ENCODE measurements at places on chromosomes 1 and 21.

- peak; percentile 47 for DNase-seq
Observed at GRCh38 chr1:116510361-116510760, 60.5 kb downstream of the CD58 start.

- DNase-seq = no peak
Observed at GRCh38 chr1:244496186-244496585, 35.1 kb downstream of the CATSPERE start.

DNA sequence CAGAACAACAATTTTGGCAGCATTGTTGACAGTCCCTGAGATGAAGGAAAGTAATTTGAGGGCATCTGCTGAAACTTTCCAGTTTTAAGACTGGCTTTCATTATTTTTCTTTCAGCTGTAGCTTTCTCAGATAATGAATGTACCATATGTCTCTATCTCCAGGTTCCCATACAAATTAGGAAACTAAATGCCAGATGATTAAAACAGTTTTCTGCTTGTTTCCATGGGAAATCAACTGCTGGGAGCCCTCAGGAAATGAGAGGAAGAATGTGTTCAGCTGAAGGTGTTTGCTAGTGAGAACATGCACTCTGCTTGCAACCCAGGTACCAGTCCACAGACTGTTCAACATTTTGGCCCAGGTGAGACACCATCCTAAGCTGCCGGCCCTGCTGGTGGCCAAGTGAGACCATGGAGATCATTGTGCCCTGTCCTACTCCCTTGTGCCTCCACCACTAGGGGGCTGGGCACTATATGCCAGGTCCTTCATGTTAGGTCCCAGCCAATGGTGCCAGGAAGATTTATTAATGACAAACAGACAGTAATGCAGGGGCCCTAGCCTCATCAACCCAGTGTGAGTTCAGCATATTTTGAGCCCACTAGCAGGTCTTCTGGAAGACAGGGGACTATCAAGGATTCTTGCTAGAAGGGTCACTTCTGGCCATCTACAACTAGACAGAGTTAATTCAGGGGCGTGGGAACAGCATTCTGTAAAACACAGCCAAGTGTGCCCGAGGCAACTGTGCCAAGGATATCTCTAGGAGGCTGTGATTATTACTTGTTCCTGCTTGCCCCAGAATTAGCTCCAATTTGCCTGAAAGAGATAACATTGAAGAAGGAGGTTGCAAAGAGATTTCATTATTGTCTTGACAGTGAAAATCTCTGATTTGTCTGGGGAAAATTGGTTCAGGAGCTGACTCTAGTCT is 17.0 kb upstream of the LRRC8C start:
- DNase-seq = peak; percentile 31

DNA sequence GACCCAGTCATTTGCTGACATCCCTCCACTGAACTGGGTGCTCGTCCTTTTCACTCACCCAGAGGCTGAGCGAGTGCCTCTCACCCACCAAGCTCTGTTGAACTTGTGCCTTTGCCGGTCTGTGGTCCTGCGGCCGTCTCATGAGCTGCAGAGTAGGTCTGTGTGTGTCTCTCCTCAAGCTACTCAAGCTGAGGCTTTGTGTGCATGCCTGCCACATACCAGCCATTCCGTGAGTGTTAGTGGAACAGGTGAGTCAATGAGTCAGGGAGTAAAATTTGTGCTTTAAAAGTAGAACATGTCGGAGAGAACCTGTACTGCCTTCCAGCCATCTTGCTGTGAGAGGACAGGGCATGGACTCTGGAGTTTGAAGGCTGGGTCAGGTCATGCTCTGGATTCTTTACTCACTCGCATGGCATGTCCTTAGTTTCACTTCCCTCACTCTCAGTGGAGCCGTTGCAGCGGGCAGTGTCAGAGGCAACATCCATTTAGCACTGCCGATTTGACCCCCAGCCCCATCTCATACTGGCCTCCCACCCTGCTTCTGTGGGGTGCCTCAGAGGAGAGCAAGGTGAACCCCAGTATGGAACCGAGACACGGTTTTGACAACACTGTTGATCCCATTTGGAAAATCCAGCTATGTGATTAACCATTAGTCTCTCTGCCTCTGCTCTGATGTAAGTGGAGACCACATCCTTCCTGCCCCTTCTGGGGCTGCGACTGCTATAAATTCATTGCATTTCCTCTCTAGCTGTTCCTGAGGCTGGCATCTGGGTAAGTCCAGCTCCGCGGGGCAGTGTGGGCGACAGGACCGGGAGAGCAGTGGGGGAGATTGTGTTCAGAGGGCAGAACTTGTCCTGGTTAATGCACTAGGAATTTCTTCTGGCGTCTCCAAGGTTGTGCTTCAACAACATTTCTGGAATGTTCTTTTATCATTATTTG is at the start of gene NLRP3:
Gene NLRP3, plus strand, starts transcription at position 751 of the 939 bp plus-strand sequence. CDS start 2,628 bp downstream, outside the sequence.
- DNase-seq = peak; percentile 3

- peak; percentile 88 for DNase-seq
Observed at GRCh38 chr1:91608876-91609275, 108.2 kb downstream of the CDC7 start.

DNA sequence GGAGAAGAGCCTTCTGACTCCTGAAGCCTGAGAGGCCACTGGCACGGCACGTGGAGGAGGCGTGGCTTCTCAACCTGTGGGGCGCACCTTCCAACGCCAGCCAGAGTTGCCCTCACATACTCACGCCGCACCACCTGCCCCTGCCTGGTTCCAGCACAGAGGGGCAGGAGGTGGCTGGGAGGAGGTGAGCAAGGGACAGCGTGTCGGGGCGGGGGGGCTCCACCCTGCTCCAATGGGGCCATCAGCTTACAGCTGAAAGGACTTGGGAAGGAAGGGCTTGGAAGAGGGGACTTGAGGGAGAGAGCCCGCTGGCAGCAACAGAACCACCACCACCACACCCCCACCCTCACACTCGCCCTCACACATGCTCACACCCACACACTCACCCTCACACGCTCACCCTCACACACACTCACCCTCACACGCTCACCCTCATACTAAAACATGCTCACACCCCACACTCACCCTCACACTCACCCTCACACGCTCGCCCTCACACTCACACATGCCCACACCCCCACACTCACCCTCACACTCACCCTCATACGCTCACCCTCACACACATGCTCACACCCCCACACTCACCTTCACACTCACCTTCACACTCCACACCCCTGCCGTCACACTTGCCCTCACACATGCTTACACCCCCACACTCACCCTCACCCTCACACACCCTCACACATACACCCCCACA is 41.6 kb upstream of the EDN2 start:
- no peak for DNase-seq

DNA sequence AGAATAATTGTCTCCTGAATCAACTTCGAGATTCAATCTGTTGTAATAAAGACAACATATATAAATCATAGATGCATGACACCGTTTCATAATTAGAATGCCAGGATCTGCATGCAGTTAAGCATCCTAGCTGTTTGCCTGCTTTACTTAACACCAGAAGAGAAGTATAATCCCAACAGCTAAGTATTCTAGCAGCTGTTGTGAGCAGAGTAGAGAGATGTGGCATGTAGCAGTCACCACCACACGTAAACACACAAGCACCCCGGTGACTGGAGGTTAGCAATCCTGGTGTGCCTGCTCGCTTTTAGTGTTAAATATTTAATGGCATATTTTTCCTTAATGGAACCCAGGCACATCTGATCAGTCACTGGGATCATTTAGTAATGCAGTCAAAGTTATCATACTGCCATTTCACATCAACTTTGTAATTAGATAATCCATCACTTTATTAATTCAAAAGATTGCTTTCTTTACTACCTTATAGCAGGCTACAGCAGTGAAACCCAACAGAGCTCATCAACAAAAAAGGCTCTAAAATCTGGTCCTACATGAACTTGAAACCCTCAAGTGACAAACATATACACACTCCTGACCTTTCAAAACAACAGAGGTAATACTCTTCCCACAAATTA is 187.9 kb downstream of the SMYD3 start:
- DNase-seq = no peak

DNA sequence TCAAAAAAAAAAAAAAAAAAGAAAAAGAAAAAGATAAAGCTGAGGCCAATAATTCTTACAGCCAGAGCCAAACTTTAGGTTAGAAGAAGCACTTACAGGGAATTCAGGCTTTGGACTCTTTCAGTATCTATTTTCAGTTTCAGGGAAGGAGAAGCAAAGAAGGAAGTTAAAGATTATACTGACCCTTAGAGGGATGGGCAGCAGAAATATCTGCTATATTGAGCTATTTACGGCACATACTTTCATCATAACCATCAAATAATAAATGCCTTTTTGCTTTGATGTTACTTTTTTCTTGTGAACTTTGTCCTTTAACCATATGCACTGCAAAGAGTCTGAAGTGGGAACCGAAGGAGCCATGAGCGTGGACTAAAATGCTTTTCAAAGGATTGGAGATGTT is 42.0 kb downstream of the TM2D1 start:
- no peak for DNase-seq

- DNase-seq = no peak
Observed at GRCh38 chr1:226627924-226628611, 79.5 kb downstream of the STUM start.

GRCh38 chr1:17304151-17304825 is 3.7 kb upstream of the PADI4 start:
- DNase-seq = no peak

- no peak for DNase-seq
Observed at GRCh38 chr1:161242313-161242712, 4.3 kb upstream of the NR1I3 start.

- DNase-seq = no peak
Observed at GRCh38 chr1:46491443-46492268, 2.0 kb downstream of the DMBX1 start.

DNA sequence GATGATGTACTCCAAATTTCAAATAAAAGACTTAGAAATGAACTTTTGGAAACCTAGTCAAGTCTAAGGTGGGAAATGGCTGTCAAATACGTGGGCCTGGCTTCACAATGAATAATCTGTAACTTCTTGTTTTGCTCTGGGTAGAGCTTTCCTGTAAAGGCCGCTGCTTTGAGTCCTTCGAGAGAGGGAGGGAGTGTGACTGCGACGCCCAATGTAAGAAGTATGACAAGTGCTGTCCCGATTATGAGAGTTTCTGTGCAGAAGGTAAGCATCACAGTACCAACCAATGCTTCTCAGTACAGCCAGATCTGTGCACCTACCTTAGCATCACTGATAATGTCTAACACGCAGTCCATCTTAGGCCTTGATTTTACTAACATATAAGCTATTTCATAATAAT is 73.6 kb downstream of the TPR start:
- no peak for DNase-seq

- no peak for DNase-seq
Observed at GRCh38 chr1:178659789-178660208, 65.2 kb upstream of the RALGPS2 start.

GRCh38 chr1:36322786-36323635 is 434 bp downstream of the EVA1B start:
- DNase-seq = peak; percentile 80

- DNase-seq = no peak
Observed at GRCh38 chr1:94154989-94155388, 34.0 kb upstream of the ABCA4 start.

GRCh38 chr1:240582953-240583352 is 29.0 kb downstream of the GREM2 start:
- DNase-seq = peak; percentile 71

GRCh38 chr1:85394130-85394529 is 70.8 kb downstream of the DDAH1 start:
- DNase-seq = no peak

- DNase-seq = no peak
Observed at GRCh38 chr1:121418369-121419049, 233.7 kb downstream of the SRGAP2C start.

DNA sequence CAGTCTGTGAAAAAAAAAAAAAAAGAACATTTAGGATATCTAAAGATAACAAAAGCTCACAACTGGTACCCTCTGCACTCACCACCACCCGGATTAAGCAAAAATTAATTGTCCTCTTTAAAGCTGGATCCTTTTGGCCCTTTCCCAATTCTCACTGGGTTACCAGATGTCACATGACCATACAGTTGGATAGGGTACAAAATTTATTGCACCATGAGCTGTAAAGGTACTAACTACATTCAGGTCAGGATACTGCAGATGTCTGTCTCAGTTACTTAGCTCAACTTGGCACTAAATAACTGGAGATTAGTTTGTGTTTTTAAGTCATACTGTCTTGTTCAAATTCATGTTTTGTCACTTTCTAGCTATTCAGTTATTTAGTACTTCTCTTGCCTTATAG is 96.3 kb downstream of the GPATCH2 start:
- peak; percentile 3 for DNase-seq

DNA sequence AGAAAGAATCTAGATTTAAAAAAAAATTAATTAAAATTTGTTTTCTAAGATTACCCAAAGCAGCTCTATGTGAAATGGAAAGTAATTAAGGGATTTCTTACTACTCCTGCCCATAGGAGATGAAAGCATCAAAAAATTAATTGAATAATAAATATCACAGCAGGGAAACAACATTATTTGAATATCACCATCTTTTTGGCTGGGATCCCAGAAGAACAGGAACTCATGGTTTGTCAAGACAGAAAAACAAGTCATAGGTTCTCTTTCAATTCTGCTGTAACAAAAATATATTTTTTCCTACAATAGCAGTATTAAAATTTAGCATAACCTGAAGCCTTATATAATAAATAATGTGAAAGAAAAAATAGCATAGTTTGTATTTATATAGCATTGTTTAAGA is 1713.4 kb downstream of the NCAM2 start:
- DNase-seq = no peak

- DNase-seq = peak; percentile 73
Observed at GRCh38 chr1:240092301-240093119, 827 bp downstream of the FMN2 start.

DNA sequence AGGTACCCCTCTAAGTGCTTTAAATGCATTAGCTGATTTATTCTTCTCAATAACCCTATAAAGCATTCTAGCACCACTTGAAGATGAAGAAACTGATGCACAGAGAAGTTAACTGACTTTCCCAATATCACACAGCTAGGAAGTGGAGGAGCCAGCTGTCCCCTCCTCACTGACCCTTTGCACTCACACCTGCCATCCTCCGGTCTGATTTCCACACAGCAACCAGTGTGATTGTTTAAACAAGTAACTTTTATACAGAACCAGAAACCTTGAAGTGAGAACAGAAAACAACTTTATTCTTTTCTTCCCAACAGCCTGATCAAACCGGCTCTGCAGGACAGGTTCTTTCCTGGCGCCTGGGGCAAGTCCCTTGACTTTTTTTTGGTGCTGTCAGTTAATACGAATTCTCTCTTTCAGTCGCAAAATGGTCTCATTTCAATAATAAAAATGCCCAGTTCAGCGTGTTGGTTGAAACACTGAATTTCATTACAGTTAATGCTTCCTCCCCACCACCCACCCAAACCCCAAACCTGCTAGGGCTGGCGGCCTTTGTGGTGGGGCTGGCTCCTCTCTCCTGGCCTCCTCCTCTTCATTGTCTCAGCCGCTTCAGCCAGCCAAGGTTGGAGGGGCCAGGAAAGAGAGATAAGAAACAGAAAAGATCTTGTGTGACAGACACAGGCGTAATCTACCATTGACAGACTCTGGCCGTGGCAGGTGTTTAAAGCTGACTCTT is 26.4 kb upstream of the EEIG2 start:
- no peak for DNase-seq

GRCh38 chr1:210800756-210801155 is 333.2 kb downstream of the KCNH1 start:
- peak; percentile 48 for DNase-seq

- DNase-seq = peak; percentile 58
Observed at GRCh38 chr1:223142795-223143536, at the start of gene TLR5. TLR5 (minus strand) TSS chr1:223143248; CDS start chr1:223113031, 30,217 bp downstream.

GRCh38 chr1:27763358-27763757 is 9.7 kb upstream of the STX12 start:
- no peak for DNase-seq

Data from EH (cell line).